ENCODE measurements at places on chromosomes 3 and 15.

- DNase-seq = no peak
Measured at GRCh38 chr3:105006164-105006563, 360.5 kb upstream of the ALCAM start.

DNA sequence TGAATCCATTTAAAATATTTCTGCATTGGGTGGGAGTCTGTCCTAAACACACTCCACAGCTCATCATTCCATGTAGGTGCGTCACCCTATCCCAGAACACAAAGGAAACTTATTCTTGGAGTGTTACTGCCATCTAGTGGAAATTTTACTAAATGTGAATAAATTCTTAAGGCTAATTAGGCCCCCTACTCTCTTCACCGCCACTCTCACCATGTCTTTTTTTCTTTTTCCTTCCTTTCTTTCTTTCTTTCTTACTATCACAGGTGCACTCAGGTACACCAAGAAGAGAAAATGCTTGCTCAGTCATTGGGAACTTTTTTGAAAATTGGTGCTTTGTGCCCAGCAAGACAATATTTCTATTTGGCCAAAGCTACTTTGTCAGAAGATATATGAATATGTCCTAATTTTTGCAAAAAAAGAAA is 26.4 kb upstream of the ATP8B4 start:
- no peak for DNase-seq

DNA sequence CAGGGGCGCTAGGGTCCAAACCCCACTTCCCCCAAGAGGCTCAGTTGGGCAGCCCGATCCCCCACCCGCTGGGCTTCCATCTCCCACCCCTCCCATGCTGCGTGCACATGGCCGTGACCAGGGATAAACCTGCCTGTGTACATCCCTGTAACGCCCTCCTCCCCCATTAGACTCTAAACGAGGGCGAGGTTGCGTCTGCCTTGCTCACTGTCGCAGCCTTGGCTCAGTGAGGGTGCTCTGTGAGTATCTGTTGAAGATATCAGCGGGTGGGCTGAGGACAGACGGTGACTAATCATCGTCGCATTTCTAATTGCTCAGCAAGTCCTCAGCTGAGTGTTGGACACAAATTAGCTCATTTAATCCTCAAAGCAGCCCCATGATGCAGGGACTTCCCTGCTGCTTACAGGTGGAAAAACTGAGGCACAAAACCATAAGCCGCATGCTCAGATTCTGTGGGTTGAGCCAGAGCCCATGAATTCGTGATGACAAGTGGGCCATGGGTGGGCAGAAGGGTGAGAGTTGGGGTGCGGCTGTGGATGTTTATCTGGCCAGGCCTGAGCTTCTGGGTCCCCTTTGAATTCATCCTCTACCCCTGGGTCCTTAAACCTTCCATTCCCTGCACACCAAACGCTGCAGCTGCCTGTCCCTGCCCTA is 26.0 kb downstream of the FBLN2 start:
- no peak for DNase-seq

DNA sequence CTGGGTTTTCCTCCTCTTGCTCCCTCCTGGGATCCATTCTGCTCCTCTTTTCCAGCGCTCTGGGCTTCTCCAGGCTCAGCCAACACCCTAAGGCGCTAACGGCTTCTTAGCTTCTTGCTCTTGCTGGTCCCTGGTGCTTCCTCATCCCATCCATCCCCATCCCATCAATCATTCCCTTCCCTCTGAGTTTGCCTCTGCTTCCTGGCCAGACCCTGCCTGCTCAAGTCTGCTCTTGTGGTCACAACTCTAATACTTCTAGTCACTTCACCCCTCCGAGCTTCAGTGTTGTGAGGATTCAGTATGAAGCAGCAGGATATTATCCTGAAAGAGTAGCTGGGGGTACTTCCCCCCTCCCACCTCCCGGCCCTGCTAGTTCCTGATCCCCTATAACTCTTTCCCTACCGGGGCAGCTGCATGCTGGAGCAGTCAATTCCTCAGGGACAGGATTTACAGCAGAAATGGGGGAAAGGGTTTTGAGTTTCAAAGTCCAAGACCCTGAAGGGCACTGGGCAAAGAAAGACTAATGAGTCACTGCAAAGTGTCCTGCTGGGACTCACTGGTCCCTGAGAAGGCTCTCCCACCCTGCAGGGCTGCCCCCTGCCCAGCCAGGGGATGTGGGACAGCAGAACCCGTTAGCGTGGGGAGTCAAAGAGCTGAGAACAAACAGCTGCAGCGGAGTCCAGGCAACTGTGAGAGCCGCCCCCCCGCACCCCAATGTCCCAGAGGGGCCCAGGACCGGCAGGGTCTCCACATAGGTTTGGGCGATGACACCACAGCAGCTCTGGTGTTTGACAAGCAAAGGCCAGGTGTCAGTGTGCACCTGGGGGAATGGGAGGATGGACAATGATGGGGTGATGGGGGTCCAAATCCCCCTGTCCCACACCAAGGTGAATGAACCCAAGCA is 2.3 kb upstream of the SYNM start:
- DNase-seq = no peak

GRCh38 chr15:28888900-28889299 is 3.1 kb downstream of the APBA2 start:
- no peak for DNase-seq

DNA sequence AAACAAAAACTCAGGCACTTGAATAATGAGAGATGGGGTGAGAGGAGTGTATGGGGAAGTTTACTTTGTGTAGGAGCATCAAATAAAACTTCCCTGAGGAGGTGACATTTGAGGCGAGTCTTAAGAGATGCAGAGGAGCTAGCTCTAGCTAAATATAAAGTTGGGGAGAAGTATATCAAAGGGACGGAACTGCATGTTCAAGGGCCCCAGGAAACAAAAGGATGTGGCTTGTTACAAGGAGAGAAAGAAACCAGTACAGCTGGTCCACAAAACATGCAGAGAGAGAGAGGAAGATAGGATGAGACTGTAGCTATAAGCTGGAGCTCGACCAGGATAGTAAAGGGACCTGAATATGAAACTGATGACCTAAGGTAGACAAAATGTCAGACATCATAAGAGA is 17.6 kb downstream of the FEZF2 start:
- no peak for DNase-seq

- no peak for DNase-seq
Measured at GRCh38 chr15:83193721-83194120, 13.9 kb downstream of the HDGFL3 start.

DNA sequence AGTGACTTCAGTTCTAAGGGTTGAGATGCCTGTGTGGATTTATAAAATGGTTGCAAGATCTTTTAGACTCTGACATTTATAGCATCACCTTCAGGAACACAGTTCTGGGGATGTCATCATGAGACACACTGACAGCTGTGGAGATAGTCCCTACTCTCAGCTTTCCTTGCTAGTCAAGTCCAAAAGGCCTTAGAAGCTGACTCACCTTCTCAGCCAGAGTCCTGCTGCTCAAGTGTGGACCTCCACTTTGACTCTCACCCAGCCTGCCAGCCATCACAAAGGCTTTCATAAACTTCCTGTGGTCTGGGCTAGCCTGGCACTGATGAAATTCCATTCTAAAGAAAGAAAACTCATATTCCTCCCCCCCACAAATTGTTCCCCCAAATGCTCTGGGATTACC is 44.8 kb downstream of the TMEM39A start:
- no peak for DNase-seq

DNA sequence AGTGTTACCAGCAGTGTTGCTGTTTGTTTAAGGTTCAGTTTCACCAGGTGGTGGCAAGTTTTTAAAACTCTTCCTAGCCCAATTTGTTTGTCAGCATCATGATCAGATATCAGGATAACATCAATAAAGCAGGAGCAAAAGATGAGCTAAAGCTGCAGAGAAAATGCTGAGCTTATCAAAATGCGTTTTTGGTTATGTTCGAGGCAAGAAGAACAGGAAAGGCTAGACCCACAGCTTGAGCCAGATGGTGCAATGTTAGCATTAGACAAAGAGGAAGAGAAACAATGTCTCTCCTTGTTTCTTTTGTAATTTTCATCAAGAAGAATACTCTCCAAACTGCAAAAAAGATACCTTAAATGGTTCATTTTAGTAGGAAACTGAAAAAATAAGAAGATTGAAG is 66.2 kb downstream of the THRB start:
- DNase-seq = no peak

Measured in stimulated activated CD4-positive, alpha-beta T cell treated with anti-CD3 and anti-CD28 coated beads, TNF-alpha, amount 100 ng/mL, for 24 hours (primary cell).